ENCODE measurements at places on chromosomes 5 and 9.

GRCh38 chr5:171498166-171498565 is 78.7 kb downstream of the FGF18 start:
- DNase-seq = no peak

DNA sequence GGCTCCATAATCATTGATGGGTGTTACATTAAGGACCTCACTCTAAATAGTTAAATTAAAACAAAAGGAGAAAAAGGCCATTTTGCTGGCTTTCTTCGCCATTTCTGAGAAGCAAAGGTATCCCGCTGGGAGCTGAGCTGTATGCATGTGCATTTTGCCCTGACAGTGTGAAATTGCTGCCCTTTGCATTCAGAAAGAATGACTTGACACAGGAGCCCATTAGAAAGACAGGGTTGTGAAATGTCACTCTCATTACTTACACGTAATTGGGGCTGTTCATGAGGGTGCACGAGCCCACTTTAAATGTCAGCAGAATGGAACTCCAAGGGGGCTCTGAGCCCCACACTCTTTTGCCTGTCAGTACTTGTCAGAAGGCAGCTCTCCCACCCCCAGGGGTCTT is 85.0 kb downstream of the SEMA4D start:
- DNase-seq = no peak

DNA sequence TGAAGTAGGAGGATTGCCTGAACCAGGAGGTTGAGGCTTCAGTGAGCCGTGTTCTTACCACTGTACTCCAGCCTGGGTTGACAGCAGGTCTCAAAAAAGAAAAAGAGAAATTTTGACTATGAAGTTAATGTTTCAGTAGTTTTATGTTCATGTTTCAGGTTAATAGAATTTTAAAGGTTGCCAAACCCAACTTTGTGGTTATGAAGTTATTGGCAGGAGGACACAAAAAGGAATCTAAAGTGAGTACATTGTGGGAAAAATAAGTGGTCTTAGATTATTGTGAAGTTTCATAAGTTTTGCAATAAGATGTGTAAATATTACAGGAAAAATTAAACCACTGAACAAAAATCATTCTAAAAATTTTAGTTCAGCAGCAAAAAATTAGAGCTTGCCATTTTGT is 78.6 kb downstream of the GOLM1 start:
- DNase-seq = no peak

- no peak for DNase-seq
These were observed 9.9 kb downstream of the SLC6A3 start for GRCh38 chr5:1435369-1435768.

GRCh38 chr9:113648048-113648447 is 184.5 kb downstream of the RGS3 start:
- DNase-seq = no peak

DNA sequence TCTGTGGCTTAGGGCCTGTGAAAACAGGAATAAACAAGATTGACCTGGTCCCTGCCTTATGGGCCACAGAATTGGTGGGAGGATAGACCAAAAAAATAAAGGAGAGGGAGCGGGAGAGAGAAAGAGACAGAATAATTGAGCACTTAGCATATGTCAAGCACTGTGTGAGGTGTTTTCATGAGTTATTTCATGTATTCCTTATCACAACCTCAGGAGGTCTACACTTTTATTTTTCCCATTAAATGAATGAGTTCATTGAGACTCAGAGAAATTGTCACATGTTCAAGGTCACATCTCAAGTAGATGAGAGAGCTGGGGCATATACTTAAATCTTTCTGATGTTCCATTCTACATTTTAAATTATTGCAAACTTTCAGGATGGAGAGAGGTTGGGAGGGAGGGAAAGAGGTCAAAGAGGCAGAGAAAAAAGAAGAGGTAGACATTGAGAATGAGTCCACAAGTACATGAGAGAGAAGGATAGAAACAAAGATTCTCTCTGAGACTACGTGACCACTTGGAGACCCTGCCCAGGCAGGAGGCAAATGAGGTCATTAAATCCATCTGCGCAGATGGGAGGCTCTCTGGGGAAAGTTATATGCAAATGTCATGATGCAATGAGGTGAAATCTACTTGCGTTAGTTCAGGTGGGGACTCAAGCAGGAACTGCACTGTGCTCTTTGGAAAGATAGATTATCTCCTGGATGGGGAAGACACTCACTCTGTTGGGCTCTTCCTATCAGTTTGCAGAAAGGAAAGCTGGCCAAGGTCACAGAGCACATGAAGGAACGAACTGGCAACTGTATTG is 241.5 kb downstream of the PAPPA start:
- peak; percentile 12 for DNase-seq

All from K562 (cell line).